ENCODE measurements at places on chromosomes 12 and 14. TPM values are rescaled to one million over a fixed set of nuclear protein-coding genes. Genes with fewer than 3 reads are reported as not detected.

Gene TDP1
- total RNA-seq: 22.0 TPM

Gene INHBC
- total RNA-seq: not detected

GRCh38 chr14:92728759-92729364 lies 19.6 kb downstream of the LGMN start:
- peak; percentile 44 for DNase-seq

DNA sequence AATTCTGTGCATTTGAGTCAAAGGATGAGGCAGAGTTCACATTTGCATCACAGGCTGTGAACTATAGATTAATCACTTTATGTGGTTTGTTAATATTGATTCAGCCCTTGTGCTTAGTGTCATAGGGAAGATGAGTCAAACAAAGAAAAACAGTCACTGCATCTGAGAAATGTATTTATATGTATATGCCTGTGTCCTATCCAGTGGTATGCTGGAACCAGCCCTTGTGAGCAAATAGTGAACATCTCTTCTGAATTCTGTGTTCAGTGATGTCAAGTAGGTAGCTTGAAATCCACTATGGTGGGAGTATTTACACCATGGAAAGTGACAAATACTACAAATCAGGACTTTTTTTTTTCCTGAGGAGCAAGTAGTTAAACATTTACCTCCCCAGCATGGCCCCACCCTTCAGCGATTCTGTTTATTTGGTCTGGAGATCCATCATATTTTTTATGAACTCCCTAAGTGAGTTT lies 128.5 kb downstream of the HMGA2 start:
- peak; percentile 91 for DNase-seq

Gene RNASE3
- not detected for total RNA-seq

- DNase-seq: no peak
These were observed 6.1 kb downstream of the CFAP73 start for GRCh38 chr12:113155646-113156045.

GRCh38 chr12:111823891-111824290 lies 18.1 kb upstream of the MAPKAPK5 start:
- no peak for DNase-seq

GRCh38 chr12:56224954-56225353 lies 812 bp downstream of the NABP2 start:
- no peak for DNase-seq

Gene ESR2
- 0.27 TPM for total RNA-seq

- DNase-seq: no peak
These were observed 113.9 kb downstream of the ANO4 start for GRCh38 chr12:100908501-100908900.

GRCh38 chr14:61213191-61213621 lies 67.9 kb downstream of the TMEM30B start:
- no peak for DNase-seq

- peak; percentile 90 for DNase-seq
These were observed 142.4 kb downstream of the PLCZ1 start for GRCh38 chr12:18595412-18595811.

Measured in Caki2 (cell line).